Thyroid gland (tissue), 4 donors: ENCODE measurements at places on chromosomes 16 and 17.
A peak's percentile ranks its signal among the peaks of the same experiment; 100 is the strongest.

DNA sequence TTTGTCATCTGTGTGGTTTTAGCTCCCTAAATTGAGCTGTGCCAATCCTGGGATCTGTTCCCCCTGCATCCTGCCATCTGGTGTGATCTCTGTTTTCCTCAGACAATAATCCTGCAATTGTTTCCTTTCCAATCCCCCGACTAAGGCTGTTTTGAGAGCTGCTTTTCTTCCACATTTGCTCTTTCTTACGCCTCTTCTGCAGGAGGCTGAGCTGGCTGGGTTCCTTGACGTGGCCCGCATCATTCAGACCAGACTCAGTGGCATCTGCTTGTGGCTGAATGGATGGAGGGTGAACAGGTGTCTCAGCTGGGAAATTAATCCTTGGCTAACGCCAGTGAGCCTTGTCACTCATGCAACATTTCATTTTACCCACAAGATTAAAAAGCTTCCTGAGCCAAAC is 9.8 kb upstream of the MED9 start:
- no peak for DNase-seq

DNA sequence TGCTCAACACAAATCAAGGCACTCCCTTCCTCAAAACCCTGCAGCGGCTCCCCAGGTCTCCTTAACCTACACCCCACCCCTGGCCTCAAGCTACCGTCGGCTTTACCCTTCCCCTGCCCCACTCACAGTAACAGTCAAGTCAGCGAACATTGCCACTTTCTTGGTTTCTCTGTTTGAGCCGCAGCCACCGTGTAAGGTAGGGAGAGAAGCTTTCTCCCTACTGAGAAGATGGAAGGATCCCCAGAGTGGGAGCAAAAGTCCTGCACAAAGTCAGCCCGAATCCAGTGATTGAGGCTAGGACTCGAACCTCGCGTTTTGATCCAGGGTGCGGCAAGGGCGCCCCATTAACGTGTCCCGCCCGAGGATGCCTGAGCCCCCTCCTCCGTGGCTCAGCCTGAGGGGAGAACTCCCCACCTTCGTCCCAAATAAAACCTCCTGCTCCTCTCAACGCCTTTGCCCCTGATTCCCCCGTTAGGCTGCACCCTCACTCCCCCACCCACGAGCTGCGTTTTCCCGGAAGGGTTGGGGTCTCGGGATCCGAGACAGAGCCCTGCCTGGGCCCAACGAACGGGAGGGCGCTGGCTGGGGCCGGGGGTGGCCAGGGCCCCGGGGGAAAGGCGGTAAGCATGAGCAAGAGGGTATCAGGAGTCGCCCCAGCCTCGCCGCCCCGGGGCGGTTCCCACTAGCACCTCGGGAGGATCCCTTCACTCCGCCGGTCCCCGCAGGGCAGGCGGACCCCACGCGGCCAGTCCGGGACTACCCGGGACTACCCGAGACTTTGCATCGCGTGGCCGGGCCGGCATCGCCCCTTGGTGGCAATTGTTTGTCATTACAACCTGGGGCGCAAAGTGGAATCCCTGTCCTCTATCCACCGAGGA is 9.9 kb upstream of the NAGS start:
- peak; percentile 85 for DNase-seq

- DNase-seq, result peak; percentile 94
Measured at GRCh38 chr16:81625544-81626153, 153.4 kb upstream of the PLCG2 start.

- DNase-seq, result no peak
Measured at GRCh38 chr17:9707948-9708347, 62.6 kb downstream of the USP43 start.

DNA sequence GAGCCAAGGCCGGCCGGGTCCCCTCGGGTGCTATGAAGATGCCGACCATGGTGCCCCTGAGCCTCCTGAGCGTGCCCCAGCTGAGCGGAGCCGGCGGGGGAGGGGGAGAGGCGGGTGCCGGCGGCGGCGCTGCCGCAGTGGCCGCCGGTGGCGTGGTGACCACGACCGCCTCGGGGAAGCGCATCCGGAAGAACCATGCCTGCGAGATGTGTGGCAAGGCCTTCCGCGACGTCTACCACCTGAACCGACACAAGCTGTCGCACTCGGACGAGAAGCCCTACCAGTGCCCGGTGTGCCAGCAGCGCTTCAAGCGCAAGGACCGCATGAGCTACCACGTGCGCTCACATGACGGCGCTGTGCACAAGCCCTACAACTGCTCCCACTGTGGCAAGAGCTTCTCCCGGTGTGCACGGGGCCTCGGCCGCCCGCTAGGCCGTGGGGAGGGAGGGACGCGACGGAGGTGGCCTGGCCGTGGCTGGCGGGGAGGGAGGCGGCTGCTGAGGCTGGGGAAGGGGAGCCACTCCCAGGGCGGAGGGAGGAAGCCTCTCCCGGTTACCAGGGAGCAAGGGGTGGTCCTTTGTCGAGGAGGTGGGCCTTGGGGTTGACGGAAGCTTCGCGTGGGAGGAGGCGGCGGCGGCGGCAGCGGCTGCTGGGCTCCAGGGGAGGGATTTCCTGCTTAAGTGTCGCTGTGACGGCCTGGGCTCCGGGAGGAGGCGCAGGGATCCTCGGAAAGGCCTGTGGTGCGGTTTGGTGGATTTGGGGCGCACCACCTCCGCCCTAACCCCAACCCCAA is 1.3 kb downstream of the MAZ start:
- DNase-seq, result peak; percentile 94

DNA sequence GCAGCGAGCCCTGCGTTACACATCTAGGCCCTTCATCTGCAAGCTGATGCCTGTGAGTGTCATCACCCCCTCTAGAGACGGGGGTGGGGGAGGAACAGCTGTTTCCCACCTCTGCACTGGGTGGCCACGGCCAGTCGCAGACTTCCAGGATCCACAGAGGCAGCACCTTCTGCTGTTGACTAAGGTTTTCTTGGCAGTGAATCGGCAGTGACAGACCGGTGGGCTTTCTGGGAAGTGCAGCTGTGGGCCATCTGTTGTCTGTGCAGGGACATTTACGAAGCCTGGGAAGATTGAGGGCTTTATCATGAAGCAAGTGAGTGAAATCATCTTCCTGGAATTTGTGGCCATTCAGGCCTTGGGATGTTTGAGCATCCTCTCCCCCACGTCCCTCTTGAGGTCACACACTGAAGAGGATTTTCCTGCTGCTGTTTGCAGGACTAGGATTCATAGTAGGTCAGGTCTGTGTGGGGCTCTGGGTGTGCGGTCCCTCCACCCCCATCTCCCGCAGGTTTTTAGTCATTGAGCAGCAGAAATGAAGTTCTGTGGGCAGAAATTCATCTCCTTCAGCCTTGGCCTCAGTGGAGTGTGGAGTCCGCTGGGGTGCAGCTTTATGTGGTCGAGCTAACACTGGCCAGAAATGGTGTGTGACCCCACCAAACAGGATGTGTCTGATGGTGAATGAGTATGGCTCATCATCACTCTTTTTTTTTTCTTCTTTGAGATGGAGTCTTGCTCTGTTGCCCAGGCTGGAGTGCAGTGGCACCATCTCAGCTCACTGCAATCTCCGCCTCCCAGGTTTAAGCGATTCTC is 12.0 kb downstream of the PGS1 start:
- no peak for DNase-seq

DNA sequence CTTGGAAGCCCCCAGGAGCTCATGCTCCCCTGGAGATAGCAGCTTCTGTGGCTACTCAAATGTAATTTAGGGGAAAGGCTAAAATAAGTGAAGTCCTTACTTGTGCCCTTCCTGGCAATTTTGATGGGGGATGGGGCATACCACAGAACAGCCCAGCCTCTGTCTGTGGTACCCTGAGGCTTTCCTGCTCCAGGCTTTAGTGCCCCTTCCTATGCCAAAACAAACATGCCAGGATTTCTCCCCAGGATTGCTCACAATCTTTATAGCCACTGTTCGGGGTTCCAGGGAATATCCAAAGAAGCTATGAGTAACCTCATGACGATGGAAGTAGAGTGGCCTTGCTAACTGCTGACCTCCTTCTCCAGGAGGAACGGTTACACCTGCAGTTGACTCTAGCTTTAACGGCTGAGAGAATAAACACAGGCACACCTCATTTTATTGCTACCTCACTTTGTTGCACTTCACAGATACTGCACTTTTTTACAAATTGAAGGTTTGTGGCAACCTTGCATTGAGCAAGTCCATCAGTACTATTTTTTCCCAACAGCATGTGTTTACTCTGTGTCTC is 24.9 kb downstream of the CCL4 start:
- no peak for DNase-seq

DNA sequence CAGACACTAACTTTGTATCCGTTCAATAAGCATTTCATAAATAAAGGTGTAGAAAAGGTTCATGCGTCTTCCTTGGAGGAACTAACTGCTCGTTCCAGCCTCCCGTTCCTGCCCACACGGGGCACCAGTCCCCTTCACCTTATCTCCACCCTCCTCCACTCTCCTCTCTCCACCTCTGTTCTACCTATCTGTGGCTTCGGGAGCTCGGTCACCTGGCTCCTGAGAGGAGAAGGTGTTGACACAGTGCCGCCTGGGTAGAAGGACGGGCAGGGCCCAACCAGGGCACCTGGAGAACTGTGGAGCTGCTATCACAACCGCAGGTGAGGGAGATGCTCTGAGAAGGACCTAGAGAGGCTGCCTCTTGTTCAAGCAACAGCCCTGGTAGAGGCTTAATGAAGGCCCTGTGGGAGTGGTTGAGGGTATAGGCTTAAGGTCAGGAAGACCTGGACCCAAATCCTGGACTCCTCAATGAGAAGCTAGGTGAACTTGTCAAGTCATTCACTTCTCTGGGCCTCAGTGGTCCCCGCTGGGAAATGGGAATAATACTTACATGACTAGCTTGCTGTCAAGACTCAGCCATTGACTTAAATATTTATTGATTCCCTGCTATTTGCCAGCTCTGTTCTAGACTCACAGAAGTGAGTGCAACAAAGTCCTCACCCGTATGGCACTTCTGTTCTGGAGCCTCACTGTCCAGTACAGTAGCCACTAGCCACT is 9.6 kb upstream of the MINK1 start:
- peak; percentile 45 for DNase-seq

- no peak for DNase-seq
Measured at GRCh38 chr17:61833536-61834193, 29.7 kb downstream of the BRIP1 start.

GRCh38 chr17:10149573-10150399 is 48.6 kb downstream of the GAS7 start:
- no peak for DNase-seq

DNA sequence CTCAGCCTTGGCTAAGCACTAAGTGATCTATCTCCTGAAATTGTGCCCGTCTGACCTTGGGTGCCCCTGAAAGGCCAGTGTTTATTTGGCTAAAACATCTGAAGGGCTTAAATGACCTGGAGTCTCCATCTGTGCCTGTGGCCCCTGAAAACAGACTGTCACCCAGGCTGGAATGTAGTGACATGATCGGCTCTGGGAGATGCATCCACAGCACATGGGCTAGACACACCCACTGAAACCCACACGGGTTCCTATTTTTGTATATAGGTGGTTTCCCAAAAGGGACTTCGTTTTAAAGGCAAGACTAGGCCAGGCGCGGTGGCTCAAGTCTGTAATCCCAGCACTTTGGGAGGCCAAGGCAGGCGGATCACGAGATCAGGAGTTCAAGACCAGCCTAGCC is 13.5 kb downstream of the CEP295NL start:
- DNase-seq, result no peak

DNA sequence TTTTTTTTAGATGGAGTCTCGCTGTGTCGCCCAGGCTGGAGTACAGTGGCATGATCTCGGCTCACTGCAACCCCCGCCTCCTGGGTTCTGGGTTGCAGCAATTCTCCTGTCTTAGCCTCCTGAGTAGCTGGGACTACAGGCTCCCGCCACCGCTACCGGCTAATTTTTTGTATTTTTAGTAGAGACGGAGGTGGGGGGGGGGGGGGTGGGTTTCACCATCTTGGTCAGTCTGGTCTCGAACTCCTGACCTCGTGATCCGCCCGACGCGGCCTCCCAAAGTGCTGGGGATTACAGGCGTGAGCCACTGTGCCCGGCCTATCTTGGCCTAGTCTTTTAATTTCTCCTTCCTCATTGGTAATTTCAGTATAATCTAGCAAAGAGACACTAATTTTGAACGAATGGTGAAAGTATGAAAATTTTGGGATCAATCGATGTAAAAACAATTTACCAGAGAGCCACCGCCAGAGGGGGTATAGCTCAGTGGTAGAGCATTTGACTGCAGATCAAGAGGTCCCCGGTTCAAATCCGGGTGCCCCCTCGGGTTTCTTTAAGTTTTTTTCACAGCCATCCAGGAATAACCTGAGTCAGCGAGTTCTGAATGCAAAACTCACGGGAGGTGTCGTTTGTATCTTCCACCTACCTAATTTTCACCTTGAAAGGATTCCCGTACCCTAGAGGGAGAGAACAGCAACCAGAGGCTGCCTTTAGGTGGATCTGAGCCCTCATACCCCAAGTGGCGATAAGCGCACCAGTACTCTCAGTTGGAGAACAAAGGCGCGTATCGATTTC is 2.5 kb upstream of the LASP1 start:
- DNase-seq, result no peak

DNA sequence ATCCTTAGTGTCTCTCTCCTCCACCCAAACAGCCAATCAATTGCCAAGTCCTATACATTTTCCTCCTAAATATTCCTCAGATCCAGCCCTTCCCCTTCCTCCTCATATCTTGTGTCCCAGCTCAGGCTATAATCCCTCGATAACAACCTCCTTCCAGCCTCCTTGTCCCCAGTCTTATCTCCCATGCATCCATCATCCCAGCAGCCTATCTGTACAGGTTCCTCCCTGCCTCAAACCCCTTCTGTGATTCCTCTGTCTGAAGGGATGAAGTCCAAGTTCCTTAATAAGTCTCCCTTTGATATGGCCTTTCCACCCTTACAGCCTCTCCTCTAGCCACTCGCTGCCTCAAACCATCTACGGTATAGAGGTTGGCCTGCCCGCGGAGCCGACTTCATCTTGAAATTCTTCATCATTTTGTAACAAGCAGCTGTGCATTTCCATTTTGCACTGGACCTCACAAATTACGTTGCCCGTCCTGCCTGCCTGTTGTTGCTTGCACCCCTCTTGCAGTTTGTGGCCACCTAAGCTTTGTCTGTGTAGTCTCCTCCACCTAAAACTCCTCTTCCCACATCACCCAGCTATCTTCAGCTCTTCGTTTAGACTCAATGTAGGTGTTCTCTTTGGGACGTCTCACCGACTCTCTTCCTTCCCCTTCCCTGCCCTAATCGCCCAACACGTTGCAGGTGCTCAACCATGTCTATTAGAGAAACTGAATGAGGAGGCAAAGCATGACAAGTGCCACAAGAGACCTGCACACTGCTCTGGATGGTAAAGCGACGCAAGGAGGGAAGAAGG is 786 bp upstream of the CDK5RAP3 start:
- DNase-seq, result no peak

DNA sequence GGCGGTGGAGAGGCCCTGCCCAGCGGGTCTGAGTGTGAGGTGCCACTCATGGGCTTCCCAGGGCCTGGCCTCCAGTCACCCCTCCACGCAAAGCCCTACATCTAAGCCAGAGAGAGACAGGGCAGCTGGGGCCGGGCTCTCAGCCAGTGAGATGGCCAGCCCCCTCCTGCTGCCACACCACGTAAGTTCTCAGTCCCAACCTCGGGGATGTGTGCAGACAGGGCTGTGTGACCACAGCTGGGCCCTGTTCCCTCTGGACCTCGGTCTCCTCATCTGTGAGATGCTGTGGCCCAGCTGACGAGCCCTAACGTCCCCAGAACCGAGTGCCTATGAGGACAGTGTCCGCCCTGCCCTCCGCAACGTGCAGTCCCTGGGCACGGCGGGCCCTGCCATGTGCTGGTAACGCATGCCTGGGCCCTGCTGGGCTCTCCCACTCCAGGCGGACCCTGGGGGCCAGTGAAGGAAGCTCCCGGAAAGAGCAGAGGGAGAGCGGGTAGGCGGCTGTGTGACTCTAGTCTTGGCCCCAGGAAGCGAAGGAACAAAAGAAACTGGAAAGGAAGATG is 11.2 kb downstream of the VASN start:
- no peak for DNase-seq

GRCh38 chr17:38353086-38353604 is 1.5 kb downstream of the SOCS7 start:
- no peak for DNase-seq
